ENCODE measurements at places on chromosomes 5 and 9. TPM values are rescaled to one million over a fixed set of nuclear protein-coding genes. Genes with fewer than 3 reads are reported as not detected.

OR1Q1 gene
- total RNA-seq, result 0.26 TPM

- H3K4me1 ChIP-seq, result no peaks in the 10 kb centered on the region
- H3K27ac ChIP-seq, result no peak overlapping the region
- H3K36me3 ChIP-seq, result no peaks in the 10 kb centered on the region
Measured at GRCh38 chr9:126962336-126962735, 47.8 kb downstream of the RALGPS1 start.

DNA sequence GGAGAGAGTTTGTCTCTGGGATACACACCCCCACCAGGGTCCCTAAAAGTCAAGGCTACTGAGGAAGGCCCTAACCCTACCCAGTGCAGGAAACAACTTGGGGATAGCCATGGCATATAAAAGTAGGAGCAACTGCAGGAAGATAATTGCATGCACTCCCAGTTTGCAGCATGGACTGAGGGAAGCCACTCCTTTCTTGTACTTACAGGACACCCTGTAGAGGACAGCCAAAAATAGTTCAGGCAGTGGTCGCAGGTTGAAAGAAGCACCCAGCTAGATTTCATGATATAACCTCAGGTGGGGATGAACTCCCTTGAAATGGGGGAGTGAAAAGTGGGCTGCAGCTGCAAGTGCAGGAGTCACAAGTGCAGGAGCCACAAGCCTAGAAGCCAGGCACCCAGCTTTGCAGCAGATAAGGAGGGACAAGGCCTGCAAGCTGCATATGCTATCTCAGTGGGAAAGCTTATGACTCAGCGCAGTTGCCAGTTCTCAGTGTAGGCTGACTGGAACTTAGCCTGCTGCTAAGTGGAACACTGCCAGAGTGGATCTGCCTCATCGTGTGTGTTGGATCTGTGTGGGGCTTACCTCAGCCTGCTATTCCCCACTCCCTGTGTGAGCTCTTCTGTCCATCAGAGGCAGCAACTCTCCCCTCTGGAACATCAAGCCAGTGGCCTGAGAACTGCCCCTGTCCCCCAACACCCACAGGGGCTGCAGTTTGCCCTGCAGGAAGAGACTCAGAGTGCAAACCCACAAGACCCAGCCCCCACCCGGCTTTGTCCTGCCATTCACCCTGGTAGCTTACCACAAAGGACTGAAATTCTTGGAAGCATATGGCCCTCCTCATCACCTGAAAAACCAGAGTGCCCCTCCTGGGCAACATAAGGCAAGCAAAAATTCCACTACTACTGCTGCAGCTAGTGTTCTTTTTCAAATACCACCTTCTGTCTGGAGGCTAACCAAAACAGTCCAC lies 42.7 kb downstream of the CYLC2 start:
- no peaks in the 10 kb centered on the region for H3K36me3 ChIP-seq
- no peak for DNase-seq
- H3K4me1 ChIP-seq, result no peaks in the 10 kb centered on the region
- H3K4me3 ChIP-seq, result no peak overlapping the region
- no peak overlapping the region for H3K27ac ChIP-seq
- no peaks in the 10 kb centered on the region for H3K27me3 ChIP-seq

DNA sequence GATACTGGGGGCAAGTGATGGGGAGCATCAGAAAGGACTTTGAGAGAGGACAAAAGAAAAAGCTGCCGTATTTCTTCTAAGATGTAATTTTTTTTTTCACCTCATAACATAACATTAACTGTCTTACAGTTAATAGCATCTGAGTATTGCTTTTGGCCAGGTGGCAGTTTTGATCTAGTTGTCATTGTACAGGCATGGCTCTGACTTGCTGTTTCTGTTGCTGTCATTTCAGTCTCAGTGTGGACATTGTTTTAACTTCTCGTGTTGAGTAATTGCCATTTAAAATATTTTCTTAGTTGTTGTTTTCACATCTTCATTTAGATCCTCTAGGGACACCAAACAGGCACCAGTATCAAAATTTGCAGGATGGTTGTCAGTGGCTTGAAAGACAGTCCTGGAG lies 12.4 kb downstream of the SMAD5 start:
- no peak for DNase-seq
- H3K4me3 ChIP-seq, result no peak overlapping the region
- H3K27ac ChIP-seq, result no peak overlapping the region
- no peaks in the 10 kb centered on the region for H3K4me1 ChIP-seq

PRLR gene
- not detected for total RNA-seq

GRCh38 chr9:111959468-111960359 lies 63.1 kb downstream of the UGCG start:
- H3K4me3 ChIP-seq, result no peak overlapping the region
- peaks cover 22% of the 10 kb centered on the region for H3K27me3 ChIP-seq
- no peak for DNase-seq
- H3K4me1 ChIP-seq, result peaks cover 37% of the 10 kb centered on the region
- no peaks in the 10 kb centered on the region for H3K36me3 ChIP-seq

DNA sequence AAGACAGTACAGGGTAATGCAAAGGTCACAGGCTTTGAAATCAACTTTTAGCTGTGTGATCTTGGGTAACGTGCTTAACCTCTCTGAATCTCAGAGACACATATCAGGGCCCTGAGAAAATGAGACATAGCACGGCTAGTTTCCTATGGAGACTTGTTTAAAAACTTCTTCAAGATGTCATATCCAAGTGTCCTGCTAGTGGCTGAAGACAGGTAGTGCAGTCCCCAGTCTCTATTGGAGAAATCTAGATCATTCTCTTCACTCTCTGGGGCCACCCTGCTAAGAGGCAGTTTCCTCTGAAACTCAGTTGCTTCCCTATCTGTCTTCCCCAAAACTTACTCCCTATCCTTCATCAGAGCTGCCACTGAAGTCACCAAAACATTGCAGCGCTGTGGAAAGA lies 30.3 kb upstream of the GRXCR2 start:
- peaks cover 36% of the 10 kb centered on the region for H3K27me3 ChIP-seq
- no peak for DNase-seq
- H3K36me3 ChIP-seq, result no peaks in the 10 kb centered on the region
- no peaks in the 10 kb centered on the region for H3K4me1 ChIP-seq

DNA sequence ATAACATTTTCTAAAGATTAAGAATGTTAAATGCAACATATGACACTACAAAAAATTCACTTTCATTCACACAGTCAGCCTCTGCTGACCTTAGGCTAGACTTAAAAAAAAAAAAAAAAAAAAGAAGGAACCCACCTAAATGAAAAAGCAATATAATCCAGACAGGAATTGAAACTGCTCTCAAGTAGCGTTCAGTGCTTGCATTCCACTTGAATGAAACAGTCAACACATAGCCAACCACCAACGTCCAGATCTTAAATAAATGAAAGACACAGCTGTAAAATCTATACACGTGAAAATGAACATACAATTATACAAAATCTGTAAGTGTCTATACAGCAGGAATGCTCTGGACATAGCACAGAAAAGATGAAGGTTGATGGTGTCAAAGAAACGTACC lies 11.4 kb downstream of the TMEM245 start:
- H3K4me3 ChIP-seq, result peak overlapping the region; percentile 79
- H3K27me3 ChIP-seq, result no peaks in the 10 kb centered on the region
- no peak for DNase-seq

- H3K4me1 ChIP-seq, result no peaks in the 10 kb centered on the region
- H3K27ac ChIP-seq, result no peak overlapping the region
- peaks cover 2% of the 10 kb centered on the region for H3K36me3 ChIP-seq
- DNase-seq, result no peak
- no peaks in the 10 kb centered on the region for H3K27me3 ChIP-seq
Measured at GRCh38 chr9:82499337-82499736, 510.8 kb downstream of the SPATA31D1 start.

GRCh38 chr5:150044712-150045111 lies 41.6 kb downstream of the CSF1R start:
- H3K4me3 ChIP-seq, result no peak overlapping the region
- peaks cover 8% of the 10 kb centered on the region for H3K36me3 ChIP-seq
- no peaks in the 10 kb centered on the region for H3K27me3 ChIP-seq
- no peaks in the 10 kb centered on the region for H3K4me1 ChIP-seq
- no peak for DNase-seq

GRCh38 chr5:110251366-110251765 lies 475.1 kb downstream of the TMEM232 start:
- no peaks in the 10 kb centered on the region for H3K36me3 ChIP-seq
- no peaks in the 10 kb centered on the region for H3K4me1 ChIP-seq
- H3K27me3 ChIP-seq, result peaks cover 6% of the 10 kb centered on the region
- H3K4me3 ChIP-seq, result no peak overlapping the region
- no peak overlapping the region for H3K27ac ChIP-seq

- peaks cover 1% of the 10 kb centered on the region for H3K4me1 ChIP-seq
- no peak overlapping the region for H3K4me3 ChIP-seq
- H3K36me3 ChIP-seq, result no peaks in the 10 kb centered on the region
- DNase-seq, result no peak
Measured at GRCh38 chr5:143801252-143801939, 10.6 kb upstream of the HMHB1 start.

DNA sequence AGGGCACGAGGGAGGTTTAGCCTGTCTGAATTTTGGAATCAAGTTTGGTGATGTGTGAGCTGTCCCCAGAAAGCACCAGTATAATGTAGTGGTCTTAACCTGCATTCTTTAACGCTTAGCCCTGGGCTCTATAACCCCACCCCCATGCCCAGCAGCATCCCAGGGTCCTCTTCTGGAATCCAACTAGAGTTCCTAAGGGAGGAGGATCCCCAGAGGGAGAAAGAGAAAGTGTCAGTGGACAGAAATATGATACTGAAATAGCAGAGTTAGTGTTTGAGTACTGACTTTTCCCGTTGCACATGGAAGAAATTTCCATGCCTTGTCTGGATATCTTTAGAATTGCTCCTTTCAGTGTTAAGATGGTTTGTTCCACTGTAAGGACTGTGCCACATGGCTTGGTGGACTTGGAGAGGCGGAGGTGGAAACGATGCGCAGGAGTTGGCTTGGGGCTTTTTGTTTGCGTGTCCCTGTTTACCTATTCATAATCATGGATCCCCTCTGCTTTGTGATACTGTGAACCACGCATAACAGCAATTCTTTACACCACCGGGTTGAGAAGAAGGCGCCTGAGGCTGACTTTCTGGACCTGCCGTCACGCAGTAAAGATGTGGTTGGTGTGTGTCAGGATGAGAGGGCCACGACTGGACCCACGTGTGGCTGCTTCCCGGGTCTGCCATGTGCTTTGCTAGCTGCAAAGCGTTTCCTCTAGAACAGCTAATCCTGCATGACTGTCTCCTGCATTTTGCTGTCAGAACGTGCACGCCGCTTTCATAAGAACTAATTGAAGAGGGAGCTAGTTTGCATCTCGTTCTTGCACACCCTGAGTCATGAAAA lies 142.3 kb downstream of the SMARCA2 start:
- H3K4me3 ChIP-seq, result peak overlapping the region; percentile 95
- H3K27me3 ChIP-seq, result no peaks in the 10 kb centered on the region
- DNase-seq, result peak; percentile 56
- peaks cover 58% of the 10 kb centered on the region for H3K4me1 ChIP-seq

DNA sequence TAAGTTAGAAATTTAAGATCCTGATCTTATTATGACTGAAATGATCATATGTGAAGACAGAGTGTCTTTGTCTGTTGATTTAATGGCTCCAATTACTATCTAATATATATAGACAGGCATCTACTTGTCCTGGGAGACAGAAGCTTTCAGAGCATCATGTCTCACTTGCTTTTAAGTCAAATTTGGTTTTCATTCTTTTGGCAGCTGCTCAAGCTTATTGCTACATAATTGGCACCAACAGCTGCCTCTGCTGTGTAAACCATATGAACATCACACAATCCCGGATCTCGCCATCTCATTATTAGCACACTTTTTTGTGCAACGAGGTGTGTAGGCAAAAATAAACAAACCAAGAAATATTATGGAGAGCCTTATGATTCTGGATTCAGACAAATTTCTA lies 1717.9 kb downstream of the EFNA5 start:
- no peaks in the 10 kb centered on the region for H3K27me3 ChIP-seq
- H3K4me1 ChIP-seq, result no peaks in the 10 kb centered on the region
- H3K4me3 ChIP-seq, result no peak overlapping the region
- DNase-seq, result no peak
- no peak overlapping the region for H3K27ac ChIP-seq

DNA sequence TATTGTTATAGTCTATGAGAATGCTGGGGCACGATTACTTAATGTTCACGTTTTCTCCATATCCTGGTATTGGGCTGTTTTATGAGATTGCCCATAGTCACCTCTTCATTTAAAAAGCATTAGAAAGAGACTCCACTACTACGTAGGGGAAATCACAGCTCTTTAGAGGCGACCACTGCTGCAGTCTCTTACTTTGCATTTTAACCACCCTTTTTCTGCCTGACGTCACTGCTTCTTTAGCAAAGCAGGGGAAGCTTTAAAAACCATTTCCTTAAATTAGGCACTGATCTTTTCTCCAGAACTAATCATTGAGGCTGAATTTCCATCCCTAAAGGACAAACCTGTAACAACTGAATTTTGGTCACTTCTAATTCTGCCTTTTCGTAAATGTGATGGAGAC lies 38.9 kb downstream of the ZNF608 start:
- peaks cover 17% of the 10 kb centered on the region for H3K27me3 ChIP-seq
- no peak for DNase-seq
- no peaks in the 10 kb centered on the region for H3K36me3 ChIP-seq
- no peaks in the 10 kb centered on the region for H3K4me1 ChIP-seq
- H3K4me3 ChIP-seq, result no peak overlapping the region

All from activated T-cell treated with anti-CD3 and anti-CD28 coated beads, Interleukin-2, amount 50 U/mL, for 72 hours (primary cell).